Gastroesophageal sphincter (tissue), 4 donors: ENCODE measurements at places on chromosomes 6 and 20.
A peak's percentile ranks its signal among the peaks of the same experiment; 100 is the strongest.

- ATAC-seq, result no peak
These were observed 10.5 kb downstream of the ZNFX1 start for GRCh38 chr20:49267327-49267726.

GRCh38 chr6:78268591-78269452 is 598.5 kb upstream of the IRAK1BP1 start:
- ATAC-seq, result no peak

DNA sequence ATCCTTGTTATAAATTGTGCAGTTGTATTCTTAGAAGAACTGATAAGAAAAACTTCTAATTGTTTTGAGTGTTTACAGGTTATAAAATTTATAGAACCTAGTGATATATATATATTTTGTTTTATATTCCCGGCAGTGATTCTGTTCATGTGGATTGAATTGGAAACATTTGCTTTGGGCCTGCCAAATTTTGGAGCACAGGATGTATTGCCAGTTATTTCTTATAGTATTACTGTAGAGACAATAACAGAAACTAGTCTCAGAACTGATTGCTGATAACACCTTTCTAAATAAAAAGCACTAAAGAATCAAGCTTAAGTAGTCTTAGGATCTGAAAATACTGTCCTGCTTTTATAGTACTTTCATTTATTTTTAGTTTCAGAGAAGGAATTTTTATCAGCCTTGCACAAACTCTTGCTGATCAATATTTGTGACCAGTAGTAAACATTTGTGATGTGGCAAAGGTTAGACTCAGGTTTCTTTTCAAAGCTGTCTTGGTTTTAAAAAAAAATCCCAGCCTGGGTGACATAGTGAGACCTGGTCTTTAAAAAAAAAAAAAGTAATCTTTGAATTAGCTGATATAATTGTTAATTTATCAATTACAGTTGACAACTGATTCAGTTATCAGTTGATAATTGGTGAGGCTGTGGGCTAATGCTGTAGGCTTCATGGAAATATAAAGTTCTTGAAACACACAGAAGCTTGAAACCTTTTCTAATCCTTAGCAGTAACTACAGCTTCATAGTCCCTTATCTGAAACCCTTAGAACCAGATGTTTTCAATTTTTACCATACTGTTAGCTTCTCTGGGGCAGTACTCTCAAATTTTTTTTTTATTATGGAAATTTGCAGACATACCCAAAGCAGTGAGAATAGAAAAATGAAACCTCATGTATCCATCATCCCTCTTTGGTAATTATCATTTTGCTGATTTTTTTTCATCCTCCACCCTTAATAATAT is 42.4 kb downstream of the RNGTT start:
- no peak for ATAC-seq

DNA sequence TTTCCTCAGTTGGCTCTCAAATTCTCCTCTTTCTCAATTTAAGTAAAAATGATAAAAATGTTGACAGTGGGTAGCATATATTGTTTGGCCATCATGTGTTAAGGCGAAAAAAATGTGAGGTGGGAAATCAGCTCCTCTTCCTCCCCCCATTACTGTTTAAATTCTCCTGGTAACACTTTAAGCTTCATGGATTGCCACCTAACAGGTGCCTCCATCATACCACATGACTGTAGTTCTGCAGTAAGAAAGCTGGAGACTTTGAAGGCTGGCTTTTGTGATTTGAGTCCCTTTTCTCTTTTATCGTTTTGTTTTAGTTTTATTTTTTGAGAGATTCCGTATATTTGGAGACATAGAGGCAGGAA is 1.2 kb downstream of the ZFAND3 start:
- no peak for ATAC-seq

DNA sequence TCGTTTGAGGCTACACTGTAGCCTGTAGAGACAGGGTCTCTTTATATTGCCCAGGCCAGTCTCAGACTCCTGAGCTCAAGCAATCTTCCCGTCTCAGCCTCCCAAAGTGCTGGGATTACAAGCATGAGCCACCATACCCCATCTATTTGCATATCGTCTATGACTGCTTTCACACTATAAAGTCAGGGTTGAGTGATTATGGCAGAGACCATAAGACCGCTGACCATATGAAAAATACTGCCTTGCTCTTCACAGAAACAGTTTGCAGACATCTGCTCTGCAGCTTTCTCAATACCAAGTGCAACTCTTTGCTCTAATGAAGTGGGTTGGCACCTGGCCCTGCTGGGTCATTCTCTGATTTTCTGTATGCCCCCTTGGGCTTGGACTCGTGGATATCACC is 79.5 kb upstream of the PAK5 start:
- no peak for ATAC-seq

- ATAC-seq, result no peak
These were observed 210.0 kb upstream of the PRDM1 start for GRCh38 chr6:105875974-105876640.

DNA sequence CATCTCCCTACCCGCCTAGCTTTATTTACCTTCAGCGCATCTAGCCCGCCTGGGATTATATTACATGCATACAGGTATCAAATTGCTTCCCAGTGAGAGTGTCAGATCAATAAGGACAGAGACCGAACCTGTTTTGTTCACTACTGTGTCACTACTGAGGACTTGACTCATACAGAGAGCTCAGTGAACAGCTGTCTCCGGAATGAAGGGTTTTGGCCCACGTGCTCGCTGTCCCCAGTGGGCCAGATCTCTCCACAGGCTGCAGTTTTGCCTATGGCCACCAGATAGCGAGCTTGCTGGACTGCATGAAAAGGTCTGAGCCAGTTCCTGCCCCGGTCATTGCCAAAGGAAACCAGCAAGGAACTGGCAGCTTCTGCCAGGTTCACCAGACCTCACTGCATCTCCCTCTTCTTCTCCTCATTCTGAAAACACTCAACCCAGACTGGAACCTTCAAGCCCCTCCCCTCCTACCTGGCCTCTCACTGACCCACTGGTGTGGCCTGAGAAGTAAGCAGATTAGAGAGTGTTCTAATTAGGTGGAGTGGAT is 150.8 kb downstream of the ZMYND8 start:
- ATAC-seq, result peak; percentile 48
